ENCODE measurements at places on chromosomes 7 and 10.

DNA sequence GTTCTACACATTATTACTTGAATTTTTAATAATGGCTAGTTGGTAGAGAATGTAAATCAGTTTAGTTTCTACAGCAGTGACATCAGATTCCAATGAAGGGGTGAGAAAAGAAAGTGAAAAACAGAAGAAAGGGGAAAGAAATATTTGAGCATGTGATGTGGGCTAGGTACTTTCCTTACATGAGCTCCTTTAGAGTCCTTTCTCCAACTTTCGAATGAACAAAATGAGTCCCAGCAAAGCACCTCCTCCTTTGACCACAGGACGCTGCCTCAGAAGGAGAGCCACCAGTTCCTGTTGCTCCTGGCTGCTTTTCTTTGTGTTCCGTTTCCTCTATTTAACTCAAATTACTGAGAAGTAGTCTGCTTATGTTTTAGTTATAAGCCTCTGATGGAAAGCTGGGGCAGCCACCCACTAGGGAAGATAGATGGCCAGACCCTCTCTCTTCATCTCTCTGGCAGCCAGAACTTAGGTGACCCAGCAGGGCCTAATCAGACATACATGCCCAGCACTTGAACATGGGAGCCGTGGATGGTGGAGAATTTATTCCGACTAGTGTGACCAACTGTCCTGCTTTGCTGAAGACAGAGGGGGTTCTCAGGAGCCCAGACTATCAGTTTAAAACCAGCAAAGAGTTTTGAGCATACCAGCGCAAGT is 82.4 kb upstream of the NME8 start:
- no peak for DNase-seq

DNA sequence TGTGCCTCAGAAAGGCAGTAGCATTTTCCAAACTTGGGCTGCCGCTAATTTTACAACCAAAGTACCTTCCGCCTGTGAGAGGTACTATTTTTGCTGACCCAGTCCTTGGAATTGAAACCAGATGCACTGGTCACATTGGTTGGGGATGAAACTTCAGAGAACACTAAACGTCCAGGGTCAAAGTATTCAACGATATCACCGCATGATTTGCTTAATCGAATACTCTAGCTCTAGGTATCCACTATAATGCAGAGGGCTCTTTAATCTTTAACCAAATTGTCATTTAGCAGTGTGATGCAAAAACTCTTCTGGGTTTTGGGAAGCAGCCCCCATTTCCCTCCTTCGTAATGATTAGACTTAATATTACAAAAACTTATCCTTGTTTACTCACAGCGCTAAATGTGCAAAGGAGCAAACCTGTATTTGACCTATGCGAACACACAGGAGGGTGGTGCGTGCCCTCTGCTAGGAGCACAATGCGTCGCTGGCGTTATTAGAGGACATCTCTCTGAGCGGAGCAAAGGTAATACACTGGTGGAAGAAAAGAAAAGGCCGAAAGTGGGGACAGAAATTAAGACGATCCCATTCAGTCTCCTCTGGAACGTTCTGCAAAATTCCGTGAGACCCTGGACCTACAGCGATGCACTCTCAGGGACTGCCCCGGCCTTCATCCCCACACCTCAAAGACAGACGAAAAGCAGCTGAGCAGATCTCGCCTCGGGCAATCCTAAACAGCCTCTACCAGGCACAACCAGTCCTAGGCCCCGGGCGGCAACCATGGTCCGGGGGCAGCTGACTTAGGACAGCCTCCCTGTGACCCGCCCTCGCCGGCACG is 916 bp upstream of the EEPD1 start:
- DNase-seq = no peak

- no peak for DNase-seq
Measured at GRCh38 chr10:28788252-28788651, 110.9 kb downstream of the BAMBI start.

GRCh38 chr7:91800389-91800788 is 80.1 kb downstream of the MTERF1 start:
- DNase-seq = no peak

DNA sequence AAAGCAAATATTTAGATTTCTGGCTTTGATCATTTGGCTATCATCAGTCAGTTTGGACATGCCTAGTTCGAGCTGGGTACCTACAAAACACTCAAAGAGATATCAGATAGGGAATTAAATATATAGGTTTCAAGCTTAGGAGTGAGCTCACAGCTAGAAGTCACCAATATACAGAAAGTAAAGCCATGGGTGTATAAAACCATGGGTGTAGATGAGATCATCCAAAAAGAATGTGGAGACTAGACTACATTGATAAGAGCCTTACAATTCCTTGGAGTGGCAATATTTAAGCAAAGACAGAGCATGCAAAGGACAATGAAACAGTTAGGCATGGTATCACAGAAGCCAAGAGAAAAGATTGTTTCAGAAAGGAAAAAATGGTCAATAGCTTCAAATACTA is 7.2 kb upstream of the RALA start:
- no peak for DNase-seq

DNA sequence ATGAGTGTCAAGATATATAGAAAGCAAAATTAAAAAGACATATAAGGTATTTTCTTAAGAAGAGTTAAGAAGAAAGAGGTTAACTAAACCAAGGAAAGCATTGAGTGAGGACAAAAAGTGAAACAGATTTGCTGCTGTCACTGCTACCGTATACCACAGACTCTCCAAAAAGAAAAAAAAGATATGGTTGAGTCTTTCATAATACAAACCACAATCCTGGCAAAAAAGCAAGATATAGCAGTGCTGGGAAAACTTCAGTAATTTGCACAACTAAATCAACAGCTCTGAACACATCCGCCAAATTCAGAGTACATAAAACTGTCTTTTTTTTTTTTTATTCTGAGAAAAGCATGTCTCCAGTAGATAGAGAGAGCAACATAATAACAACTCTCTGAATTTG is 114.7 kb downstream of the ETV1 start:
- no peak for DNase-seq

Measured in memory B cell (primary cell).